ENCODE measurements at places on chromosomes 13 and 19.
A peak's percentile ranks its signal among the peaks of the same experiment; 100 is the strongest.

- DNase-seq, result no peak
Measured at GRCh38 chr13:112469071-112469745, 93.1 kb downstream of the SPACA7 start.

GRCh38 chr13:49777746-49778614 lies 14.5 kb downstream of the KPNA3 start:
- DNase-seq, result no peak

DNA sequence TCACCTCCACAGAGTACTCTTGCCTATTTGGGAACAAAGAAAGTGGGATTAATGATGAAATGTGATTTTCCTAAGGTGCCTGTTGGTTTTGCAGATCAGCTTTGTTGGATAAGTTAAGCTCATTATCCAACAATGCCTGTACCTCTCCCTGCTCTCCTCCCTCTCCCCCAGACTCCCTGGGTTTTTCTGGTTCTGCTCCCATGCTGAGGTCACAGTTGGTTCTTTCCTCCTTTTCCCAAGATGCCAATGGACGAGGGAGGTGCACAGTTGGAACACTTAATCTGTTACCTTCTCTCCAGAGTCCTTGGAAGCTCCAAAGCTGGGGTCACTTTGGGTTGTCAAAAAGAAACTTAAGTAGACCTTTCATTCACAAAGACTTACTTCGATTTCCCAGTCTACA lies 1.6 kb downstream of the OXGR1 start:
- no peak for DNase-seq

DNA sequence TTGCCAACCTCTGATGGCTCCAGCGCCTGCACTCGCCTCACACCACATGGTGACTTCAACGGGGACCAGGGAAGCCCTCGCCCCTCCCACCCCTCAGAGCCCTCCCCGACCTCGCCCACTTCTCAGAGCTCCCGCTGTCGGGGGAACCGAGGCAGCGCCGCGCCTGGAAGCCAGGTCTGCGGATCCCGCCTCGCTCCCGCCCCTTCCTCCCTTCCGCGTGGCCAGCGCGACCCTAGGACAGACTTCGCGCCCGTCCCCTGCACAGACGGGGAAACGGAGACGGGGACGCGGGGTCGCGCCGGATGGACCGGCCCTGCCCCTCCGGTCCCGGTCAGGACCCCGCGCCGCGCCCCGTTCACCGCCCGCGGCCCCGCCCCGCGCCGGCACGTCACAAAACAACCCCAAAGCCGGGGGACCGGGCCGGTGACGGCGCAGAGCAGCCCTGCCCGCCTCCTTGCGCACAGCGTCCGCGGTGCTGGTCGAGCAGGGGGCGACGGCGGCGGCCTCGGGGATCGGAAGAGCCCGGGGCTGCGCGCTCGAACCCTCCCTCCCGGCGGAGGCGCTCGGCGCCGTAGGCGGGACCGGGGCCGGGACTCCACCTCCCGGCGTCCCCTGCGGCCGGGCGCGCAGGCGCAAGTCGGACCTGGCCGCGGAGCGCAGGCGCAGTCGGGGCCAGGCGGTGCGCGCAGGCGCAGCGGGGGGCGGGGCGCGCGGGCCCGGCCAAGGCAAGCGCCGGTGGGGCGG lies 379 bp upstream of the CDC34 start:
- DNase-seq, result peak; percentile 77

Data from activated T-cell treated with anti-CD3 and anti-CD28 coated beads, Interleukin-2, amount 50 U/mL, for 4 hours (primary cell).